SJCRH30 (cell line): ENCODE measurements at places on chromosomes 11 and 22. TPM values are rescaled to one million over a fixed set of nuclear protein-coding genes. Genes with fewer than 3 reads are reported as not detected.

IRAG1 gene
- not detected in 2 replicates for total RNA-seq

VSIG2 gene
- not detected in 2 replicates for total RNA-seq

CALCA gene
- total RNA-seq = not detected in 2 replicates

- DNase-seq = peak; percentile 36
Measured at GRCh38 chr11:113296447-113297205, 17.8 kb upstream of the TTC12 start.

- peak; percentile 0 for DNase-seq
Measured at GRCh38 chr11:2515401-2516275, 70.8 kb downstream of the KCNQ1 start.

DNA sequence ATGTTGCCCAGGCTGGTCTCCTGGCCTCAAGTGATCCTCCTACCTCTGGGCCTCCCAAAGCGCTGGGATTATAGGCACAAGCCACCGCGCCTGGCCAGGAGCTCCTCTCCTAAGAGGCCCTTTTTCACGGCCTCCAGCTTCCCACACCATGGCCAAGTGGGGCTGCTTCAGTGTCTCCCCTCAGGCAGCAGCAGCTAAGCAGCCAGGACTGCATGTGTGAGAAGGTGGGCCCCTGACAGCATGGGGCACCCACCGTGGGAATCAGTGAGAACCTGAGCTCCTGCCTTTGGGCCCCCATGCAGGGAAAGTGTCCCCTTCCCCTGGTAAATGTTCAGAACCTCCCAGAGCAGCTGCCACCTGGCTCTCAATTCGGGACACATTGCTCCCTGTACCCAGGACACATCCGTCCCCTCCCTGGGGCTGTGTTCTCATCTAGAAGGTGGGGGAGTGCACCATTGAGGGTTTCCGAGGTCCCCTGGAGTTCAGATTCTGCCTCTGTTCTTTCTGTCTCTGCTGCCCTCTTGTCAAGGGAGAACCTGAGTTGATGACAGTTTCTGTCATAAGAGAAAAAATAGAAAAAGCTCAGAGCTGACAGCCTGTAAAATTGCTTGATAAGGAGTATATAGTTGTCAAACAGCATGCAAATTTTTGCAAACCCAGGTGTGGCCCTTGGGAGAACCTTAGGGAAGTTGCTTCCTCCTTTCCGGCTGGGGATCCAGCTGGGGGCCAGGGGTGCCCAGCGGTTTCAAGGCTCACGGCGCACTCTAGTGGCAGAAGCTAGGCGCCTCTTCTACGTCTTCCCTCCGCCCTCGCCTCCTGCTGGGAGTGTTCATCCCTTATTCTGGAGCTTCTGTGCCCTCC lies 29.7 kb downstream of the FAM83F start:
- peak; percentile 77 for DNase-seq

- DNase-seq = no peak
Measured at GRCh38 chr11:63922673-63923192, 5.8 kb upstream of the RCOR2 start.

DNA sequence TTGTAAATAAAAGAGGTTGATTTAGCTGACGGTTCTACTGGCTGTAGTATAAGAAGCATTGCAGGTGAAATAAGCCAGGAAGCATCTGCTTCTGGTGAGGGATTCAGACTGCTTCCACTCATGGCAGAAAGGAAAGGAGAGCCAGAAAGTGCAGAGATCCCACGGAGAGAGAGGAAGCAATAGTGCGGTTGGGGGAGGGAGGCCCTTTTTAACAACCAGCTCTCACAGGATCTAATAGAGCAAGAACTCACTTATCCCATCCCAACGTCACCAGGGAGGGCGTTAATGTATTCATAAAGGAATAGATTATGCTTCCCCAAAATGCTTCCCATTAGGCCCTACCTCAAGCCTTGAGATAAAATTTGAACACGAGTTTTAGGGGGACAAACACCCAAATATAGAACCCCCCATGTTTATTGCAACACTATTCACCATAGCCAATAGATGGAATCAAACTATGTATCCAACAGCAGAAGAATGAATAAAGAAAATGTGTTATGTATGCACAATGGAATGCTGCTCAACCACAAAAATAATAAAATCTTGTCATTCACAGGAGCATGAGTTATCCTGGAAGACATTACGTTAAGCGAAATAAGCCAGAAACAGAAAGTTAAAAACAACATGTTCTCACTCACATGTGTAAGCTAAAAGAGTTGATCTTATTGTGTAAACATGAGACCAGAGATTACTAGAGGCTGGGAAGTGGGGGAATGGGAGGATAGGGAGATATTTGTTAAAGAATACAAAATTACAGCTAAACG lies 908.3 kb upstream of the ANO3 start:
- peak; percentile 15 for DNase-seq

DNA sequence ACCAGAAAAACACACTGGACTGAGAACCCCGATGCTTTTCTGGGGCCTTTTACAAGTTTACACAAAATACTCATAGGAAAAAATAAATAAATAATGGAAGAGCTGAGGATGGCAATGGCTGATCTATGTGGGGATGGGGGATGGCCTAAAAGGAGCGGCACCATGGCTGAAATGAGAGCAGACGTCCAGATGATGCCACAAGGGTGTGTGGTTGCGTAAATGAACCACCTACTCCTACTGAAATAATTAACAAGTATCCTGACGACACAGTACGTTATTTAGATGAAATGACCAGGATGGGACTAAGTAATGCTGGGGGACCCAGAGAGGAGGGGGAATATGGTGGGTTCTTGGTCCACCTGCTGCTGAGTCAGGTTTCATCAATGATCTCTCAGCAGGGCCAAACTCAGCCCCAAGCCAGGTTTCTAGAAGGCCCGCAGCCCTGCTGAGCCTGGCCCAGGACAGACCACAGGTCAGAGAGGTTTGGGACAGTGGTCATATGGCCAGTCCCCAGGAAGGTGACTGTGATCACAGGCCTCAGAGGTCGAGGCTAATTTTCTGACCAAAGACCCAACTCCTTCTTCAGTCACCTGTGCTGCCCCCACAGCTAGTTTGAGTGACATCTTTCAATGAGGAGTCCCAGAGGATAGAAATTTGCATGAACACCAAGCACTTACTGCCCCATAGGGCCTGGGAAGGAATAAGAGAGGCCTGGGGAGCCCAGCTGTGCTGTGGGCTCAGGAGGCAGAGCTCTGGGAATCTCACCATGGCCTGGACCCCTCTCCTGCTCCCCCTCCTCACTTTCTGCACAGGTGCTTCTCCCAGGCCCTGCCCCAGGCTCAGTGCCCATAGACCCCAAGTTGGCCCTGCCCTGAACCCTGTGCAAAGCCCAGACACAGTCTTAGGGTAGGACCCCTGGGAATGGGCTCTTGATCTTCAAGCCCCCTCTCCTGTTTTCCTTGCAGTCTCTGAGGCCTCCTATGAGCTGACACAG lies 76.3 kb upstream of the IGLL5 start:
- no peak for DNase-seq

- no peak for DNase-seq
Measured at GRCh38 chr11:1932105-1932480, 12.6 kb downstream of the TNNT3 start.

DNA sequence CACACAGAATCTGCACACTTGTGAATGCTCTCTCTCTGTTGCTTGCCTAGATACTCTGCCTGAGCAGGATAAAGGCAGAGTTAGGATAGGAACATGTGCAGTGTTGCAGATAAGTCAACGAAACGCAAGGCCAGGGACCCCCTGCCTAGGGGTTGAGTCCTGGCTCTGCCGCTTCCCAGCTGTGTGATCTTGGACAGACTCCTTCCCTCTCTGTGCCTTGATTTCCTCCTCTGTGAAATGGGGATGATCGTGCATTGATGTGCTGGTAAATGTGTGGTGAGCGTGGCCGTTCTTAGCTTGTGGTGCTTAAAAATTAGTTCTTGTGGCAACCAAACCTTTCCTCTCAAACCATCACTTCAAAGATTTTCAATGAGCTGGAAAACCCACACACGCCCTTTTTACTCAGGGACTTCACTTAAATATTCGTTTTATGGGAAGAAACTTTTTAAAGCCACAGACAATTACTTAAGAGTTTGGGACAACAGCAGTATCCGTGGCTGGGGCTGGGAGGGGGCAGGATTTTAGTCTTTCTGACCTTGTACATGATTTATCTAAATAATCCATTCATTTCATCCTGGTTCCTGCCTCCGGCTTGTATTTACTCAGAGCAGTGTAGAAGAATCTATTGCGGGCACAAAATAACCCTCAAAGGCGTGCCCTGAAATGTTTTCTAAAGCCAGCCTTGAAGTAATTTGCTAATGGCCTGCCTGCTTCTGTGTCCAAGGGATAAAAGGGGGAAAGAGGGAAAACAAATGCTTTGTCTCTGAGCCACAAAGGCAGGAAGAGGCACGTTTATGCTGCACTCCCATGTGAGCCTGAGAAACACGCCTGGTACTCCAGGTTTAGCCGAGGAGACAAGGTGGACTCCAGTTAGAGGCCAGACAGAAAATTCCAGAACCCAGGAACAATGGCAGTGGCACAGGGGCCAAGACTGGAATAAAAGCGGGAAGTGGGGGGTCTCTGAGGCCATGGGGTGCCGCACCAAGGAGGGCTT lies 85.0 kb upstream of the CRYBB3 start:
- DNase-seq = peak; percentile 57

DNA sequence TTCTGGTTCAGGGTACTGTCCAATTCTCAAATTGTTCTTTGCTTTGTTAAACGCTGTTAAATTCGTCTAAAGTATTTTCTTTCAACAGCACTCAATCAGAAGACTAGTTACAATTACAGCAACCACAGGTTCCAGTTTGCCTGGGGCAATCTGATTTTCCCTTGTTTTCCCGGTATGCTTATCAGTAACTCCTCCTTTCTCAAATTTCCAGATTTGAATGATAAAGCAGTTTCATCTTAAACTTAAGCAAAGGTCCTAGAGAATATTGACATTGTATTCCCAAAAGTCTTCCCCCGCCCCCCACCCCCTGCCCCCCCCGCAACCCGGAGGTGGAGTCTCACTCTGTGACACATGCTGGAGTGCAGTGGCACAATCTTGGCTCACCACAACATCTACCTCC lies 10.5 kb upstream of the USP28 start:
- DNase-seq = no peak

GRCh38 chr22:40410731-40411505 lies 40.5 kb downstream of the SGSM3 start:
- DNase-seq = no peak

DNA sequence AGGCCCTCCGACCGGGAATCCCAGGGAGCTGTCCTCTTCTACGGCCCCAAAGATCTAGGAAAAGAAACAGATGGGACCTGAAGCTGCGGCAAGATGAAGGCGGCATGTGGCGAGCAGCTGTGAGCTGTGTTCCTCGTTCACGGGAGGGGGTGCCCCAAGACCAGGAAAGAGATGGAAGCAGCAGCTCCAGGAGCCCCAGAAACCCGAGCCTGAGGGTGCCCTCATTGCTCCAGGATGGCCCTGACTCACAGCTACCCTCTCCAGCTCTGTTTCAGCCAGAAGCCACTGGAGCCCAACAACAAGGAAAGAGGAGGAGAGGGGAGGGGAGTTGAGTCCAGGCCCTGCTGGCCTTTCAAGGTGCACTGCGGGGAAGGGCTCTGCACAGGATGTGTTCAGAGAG lies 23.7 kb upstream of the NAP1L4 start:
- DNase-seq = no peak

GRCh38 chr11:123517559-123518364 lies 87.7 kb downstream of the GRAMD1B start:
- no peak for DNase-seq

DNA sequence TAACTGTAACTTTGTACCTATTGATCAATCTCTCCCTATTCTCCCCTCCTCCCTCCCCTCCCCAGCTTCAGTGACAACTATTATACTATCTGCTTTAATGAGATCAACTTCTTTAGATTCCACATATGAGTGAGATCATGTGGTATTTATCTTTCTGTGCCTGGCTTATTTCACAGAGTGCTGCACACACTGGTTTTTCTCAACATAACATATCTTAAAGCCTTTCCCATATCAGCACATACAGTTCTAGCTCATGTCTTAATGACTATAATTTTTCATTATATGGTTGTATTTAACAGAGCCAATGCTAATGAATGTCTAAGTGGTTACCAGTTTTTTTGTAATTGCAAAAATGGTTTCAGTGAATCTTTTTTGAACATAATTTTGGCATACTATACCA lies 340.3 kb upstream of the DDI1 start:
- no peak for DNase-seq

GRCh38 chr11:111736181-111736590 lies 30.0 kb downstream of the PPP2R1B start:
- peak; percentile 27 for DNase-seq

DNA sequence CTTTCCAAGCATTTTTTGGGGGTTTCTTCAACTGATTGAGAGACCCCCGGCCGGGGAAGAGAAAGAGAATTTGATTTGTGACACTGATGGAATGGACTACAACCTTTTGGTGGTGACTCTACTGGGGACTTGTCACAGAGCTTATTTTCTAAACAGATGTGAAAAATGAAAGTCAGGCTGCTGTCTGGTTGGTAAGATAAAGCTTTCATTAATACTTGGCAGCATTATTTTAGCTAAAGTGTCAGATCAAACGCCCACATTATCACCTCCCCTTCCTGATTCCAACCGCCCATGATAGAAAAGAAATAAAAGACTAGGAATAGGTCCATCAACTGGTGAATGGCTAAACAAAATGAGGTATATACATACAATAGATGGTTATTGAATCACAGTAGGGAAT lies 45.6 kb upstream of the EHF start:
- DNase-seq = no peak

GRCh38 chr11:132980670-132981069 lies 551.6 kb downstream of the OPCML start:
- DNase-seq = no peak

DNA sequence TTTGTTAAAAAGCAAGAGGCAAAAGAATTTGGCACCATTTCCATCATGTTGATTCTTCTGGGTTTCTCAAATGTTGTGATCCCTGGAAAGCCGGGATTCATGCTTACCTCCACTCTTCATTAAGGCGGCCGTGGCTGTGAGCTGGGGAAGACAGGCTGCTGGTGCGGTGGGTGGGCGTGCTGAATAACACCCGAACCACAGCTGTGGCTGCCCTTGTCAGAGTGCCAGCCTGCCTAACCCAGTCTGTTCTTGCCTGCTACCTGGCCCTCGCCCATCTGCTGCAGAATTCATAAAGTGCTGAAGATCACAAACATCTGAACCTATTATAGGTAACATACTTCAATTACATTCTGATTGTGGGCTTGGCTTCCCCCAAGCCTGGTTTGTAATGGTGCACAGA lies 95.8 kb upstream of the RCN1 start:
- no peak for DNase-seq

DNA sequence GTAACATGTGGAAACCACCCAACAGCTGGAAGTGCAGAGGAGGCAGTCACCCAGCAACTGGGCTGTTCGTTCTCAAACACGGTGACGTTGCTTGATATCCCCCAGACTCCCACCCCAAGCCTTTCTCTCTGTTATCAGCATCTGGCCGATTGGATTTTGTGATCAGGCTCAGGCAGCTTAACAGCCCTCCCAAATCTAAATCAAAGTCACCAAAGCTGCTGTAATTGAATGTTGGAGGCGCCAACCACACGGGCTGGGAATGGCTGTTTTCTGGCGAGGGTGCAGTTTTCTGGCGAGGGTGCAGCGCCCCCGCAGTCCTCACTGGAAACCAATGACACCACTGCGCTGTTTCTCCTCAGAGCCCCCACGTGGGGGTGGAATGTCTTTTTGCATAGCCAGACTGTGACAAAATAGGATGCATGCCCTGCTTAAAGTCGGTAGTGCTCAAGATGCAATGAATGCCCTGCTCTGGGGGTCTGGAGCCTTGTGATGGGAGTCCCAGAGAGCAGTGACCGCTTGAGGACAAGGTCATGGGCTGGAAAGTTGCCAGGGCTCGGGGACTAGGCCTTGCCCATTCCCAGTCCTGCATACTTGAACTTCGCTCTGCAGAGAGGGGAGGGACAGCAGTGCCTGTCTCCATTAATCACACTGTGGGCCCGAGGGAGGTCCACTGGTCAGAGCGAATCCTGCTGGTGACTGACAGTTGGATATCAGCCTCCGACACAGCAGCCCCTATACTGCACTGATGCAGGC lies 105.3 kb downstream of the MORC2 start:
- DNase-seq = no peak
